Brain (organoid and tissue), 16 donors: ENCODE measurements at places on chromosomes 6 and 20. TPM values are rescaled to one million over a fixed set of nuclear protein-coding genes. Genes with fewer than 3 reads are reported as not detected.

The FOXF2 gene
- polyA plus RNA-seq = 2.6 TPM

The PROCR gene
- polyA plus RNA-seq = 5.3 TPM

The C6orf47 gene
- polyA plus RNA-seq = 29.4 TPM

The BPIFB4 gene
- not detected for polyA plus RNA-seq

The NKAPL gene
- 1.1 TPM for polyA plus RNA-seq

The SPTLC3 gene
- 0.34 TPM for polyA plus RNA-seq

The BPIFB2 gene
- polyA plus RNA-seq = not detected

The NRN1 gene
- 44.2 TPM for polyA plus RNA-seq

The RRAGD gene
- 38.8 TPM for polyA plus RNA-seq

The RBL1 gene
- polyA plus RNA-seq = 3.9 TPM

The HINT3 gene
- polyA plus RNA-seq = 21.7 TPM

GRCh38 chr20:56060486-56060885 lies 55.2 kb upstream of the CBLN4 start:
- no peak for DNase-seq

GRCh38 chr6:82257088-82257774 lies 9.7 kb upstream of the IBTK start:
- DNase-seq = no peak

DNA sequence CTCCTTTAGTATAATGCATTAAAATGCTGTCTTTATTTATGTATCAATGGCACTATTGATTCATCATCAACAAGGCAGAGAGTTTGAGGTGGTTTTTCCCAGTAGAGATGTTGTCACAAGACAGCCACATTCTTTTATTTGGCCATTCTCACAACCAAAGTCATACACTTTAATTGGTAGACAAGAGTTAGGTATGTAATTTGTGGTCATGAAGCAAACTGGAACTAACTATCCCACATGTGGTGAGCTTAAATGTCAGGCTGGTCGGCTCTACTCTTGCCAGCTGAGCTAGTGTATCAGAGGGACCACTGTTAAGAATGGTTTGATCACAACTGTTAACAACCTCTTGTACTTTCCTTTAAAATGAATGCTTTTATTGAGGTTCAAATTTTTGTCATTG lies 714.6 kb downstream of the CD109 start:
- DNase-seq = no peak

DNA sequence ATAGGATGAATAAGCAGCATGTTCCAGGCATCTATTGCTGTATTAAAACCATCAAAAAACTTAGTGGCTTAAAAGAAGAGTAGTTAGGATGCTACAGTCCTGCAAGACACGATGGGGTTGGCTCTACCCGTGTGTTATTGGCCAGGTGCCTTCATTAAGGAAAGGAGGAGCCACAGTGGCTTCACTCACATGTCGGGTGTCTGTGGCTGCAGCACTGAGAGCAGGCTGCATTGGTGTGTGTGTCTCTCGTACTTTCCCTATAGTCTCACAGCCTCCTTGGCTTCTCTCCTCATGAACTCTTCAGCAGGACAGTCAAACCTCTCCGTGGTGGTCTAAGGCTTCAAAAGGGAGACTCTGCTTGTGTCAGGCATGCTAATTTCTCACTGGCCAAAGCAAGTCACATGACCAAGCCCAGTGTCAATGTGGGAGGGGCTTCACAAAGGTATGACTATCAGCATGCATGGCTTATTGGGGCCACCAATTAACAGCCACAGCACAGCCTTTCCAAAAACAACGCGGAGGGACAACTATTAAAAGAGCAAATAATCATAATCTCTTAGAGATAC lies 402.8 kb downstream of the KIF16B start:
- DNase-seq = no peak

- DNase-seq = no peak
Measured at GRCh38 chr6:63897459-63897858, 261.9 kb downstream of the PHF3 start.

DNA sequence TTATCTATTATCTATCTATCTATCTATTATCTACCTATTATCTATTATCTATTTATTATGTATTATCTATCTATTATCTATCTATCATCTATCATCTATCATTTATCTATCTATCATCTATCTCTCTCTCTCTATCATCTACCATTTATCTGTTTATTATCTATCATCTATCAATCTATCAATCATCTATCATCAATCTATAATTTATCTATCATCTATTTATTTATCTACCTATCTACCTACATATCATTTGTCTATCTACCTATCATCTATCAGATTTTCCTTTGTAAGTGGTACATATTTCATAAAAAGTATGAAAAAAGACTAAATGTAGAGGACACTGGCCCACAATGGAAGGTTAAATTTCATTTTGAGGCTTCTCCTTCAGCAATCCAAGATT lies 212.1 kb upstream of the EXOC2 start:
- DNase-seq = no peak

DNA sequence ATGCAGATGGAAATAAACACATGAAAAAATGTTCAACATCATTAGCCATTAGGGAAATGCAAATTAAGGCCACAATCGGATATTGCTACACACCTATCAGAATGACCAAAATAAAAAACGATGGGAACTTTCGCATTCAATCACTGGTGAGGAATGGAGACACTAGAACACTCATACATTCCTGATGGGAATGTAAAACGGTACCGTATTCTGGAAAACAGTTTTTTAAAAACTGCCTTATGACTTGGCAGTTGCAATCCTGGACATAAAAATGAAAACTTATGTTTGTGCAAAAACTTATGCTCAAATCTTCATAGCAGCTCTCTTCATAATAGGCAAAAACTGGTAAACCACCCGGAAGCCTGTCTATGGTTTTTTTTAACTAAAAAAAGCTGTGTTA lies 146.0 kb downstream of the CEBPB start:
- DNase-seq = no peak

GRCh38 chr20:59159493-59160376 lies 3.9 kb upstream of the ZNF831 start:
- no peak for DNase-seq

GRCh38 chr6:149831308-149831820 lies 32.8 kb downstream of the LRP11 start:
- DNase-seq = peak; percentile 45

DNA sequence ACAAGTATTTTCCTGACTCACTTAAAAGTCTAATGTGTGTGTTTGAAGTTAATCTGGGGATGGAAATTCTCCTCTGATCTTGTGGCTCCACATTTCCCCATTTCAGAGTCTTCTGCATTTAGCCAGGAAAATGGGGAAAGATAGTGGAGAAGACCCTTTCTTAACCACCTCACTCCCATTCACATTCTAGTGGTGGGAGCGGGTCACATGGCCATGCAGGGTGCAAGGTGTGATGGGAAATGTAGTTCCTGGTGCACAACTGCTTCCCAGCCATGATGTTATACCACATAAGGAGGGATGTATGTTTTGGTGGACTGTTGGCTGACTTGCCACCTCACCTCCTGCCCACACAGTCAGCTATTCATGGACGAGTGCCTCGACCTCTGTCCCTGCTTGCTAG lies 61.8 kb downstream of the BANF2 start:
- no peak for DNase-seq

- DNase-seq = no peak
Measured at GRCh38 chr20:62741701-62742491, 33.3 kb downstream of the NTSR1 start.

- DNase-seq = peak; percentile 4
Measured at GRCh38 chr6:84568971-84569370, 195.4 kb downstream of the TBX18 start.

- DNase-seq = no peak
Measured at GRCh38 chr6:149289192-149289781, 28.2 kb upstream of the TAB2 start.

- peak; percentile 31 for DNase-seq
Measured at GRCh38 chr20:56778765-56779195, 149.7 kb downstream of the TFAP2C start.

DNA sequence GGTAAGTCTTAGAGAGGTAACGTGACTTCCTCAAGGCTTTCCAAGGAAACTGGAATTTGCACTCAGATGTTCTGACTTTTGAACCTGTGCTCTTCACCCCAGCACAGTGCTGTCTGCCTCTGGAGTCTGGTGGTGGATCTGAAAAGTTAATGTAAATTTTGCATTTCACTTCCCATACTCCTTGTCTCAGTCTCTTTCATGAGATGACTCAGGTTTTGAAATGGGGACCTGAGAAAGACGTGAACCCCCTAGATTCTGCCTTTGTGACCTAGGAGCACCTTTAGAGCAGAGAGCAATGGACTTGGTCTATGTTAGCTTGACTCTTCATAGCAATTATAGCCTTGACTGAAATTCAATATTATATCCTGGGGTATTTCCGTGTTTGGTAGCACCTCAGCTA lies 223.0 kb downstream of the QKI start:
- no peak for DNase-seq

DNA sequence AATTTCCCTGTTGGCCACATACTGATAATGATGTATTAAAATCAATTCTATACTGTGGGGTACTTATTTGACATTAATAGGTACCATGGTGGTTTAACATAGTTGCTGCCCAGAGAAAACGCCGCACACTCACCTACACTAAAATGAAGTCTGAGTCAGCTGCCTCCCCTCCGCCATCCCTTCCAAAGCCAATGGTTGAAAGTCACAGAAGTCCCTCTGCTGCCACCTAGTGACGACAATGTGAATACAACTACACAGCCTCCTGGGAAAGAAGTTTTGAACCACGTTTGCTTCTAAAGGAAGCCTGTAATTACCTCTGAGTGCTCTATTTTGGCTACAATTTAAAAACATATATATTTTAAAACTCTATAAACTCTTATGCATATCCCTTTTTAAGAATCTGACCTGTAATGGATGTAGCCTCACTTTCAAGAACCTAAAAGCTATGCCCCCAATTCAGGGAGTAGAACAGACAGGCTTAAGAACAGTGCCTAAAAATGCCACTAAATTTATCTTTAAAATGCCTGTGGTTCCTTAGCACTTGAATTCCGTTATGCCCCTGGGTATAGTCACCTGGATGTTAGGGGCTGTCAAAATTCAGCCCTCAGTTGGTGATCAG lies 20.6 kb upstream of the ECI2 start:
- DNase-seq = peak; percentile 80

DNA sequence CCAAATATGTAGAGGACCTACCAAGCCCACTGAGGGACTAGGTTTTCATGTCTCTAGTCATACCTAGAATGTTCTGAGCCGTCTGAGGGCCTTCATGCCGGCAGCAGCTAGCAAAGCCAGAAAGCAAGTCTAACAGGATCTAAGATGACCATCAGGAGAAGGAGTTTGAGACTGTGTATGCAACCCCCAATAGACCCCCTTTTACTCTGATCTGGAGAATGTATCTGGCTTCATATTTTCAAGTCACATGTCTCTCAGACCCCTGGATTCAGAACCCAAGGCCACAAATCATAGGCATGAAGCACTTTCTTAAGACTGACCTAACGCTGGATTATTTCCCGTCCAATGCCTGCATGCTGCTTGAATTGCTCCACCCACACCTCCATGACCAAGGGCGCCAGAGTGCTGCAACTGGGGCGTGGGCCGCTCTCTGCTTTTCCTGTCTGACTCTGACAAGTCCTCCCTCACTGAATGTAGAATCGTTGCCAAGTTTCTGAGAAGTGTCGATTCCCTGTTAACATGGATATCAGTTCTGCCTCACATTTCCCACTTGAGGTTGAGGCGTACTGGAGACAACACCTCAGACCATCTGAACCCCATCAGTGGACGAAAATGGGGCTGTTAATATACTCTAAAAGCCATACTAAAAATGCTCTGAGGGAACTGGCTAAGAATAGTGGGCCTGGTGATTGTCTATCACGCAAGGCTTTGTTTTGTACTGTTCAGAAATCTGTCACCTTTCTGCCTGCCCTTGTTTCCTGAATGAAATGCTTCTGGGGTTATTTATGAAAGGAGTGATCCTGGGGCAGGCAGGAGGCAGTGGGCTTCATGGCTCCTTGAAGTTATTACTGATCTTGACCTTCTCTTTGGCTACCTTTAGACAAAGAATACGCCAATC lies 23.9 kb upstream of the ASXL1 start:
- DNase-seq = no peak

DNA sequence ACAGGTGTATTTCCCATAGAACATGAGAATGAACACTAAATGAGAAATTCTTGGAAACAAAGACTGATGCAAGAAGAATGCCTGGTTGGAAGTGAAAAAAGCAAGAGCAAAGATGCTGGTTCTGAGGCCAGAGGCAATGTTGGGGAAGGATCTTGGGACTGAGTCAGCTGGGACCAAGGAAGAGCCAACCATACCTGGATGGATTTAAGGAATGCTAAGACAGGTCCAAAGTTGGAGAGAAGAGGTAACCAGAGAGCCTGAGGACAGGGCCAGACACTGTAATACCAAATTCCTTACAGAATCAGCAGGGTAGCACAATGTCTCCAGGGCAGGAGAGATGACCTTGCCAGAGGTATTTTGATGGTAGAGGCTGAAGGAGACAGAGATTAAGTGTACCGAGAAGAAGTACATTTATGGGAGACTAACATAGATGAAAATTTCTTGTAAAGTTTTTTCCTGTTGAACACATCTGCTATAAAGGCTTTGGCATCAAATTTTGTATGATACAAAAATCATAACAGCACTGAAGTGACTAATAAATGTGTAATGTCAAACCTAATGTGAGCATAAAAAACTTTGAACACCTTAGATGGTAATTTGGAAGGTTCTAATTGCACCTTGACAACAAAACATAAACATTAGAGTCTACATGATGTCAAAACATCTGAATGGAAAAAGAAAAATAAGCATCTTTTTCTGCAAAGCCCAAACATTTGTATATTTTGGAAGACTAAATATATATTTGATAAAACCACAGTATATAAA lies 221.7 kb upstream of the MARCKS start:
- DNase-seq = no peak

GRCh38 chr6:25934156-25934555 lies 3.7 kb upstream of the SLC17A2 start:
- DNase-seq = no peak

DNA sequence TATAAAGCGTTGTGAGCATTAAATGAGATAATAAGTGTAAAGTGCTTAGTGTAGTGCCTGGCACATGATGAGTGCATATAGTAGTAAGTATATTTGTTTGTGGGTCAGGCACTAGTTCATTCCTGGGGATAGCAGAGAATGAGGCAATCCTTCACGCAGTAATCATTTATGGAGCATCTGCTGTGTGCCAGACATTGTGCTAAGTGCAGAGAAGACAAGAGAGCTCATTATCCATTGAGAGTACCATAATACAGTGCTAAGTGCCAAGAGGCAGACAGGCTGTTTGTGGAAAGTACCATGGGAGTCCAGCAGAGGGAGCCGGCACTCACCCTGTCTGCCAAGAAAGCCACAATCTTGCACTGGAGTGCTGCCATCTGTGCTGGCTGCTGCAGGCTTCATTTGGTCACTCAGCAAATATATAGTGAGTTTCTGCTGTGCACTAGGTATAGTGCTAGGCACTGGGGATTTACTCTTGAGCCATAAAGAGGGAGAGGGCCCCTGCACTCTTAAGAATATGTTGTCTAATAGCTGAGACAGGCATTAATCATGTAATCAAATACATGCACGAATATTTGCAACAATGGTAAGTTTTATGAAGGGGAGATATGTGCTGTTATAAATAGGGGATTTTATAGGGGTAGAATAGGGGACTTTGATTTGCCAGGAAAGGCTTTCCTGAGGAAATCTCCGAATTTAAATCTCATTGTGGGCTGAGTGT lies 12.9 kb upstream of the MROH8 start:
- DNase-seq = peak; percentile 98
